ENCODE measurements at places on chromosomes 4 and X.

DNA sequence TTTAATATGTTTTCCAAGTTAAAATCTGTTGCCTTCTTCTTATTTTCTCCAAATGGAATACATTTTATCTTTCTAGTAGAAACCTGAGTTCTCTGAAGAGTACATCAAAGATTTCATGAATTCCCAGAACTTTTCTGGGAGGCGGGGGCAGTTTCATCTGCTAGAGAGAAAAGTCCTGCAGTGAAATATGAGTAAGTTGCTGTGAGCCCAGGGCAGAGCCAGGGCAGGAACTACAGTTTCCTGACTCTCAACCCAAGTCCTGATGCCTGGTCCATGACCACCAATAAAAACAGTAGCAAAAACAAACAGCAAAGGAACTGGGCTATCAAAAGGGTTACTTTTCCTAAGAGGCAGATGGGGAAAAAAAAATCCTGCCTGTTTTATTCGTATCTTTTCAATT is 239.4 kb upstream of the CTSO start:
- no peak for DNase-seq

- DNase-seq: no peak
Measured at GRCh38 chr4:137454767-137455166, 77.5 kb downstream of the PCDH18 start.

- DNase-seq: no peak
Measured at GRCh38 chr4:167380964-167381363, 146.7 kb upstream of the SPOCK3 start.

DNA sequence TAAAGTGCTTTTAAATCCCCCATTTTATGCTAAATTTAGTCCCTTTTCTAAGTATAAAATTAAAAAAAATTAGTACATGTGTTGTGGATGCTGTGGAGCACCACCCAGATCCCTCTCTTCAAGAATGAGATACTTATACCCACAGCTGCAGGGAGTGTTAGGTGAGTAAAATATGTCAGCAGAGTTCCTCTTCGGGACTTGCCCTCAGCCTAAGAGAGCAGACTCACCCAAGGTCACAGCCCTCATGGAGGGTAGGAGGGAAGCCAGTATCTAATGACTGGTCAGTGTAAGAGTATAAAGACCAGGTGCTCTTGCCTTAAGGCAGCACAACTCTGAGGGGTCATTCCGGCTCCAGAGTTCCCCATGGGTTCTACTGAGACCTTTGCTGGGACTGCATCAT is 88.5 kb downstream of the REELD1 start:
- DNase-seq: no peak

GRCh38 chr4:185729391-185729804 is 82.6 kb downstream of the SORBS2 start:
- DNase-seq: no peak

DNA sequence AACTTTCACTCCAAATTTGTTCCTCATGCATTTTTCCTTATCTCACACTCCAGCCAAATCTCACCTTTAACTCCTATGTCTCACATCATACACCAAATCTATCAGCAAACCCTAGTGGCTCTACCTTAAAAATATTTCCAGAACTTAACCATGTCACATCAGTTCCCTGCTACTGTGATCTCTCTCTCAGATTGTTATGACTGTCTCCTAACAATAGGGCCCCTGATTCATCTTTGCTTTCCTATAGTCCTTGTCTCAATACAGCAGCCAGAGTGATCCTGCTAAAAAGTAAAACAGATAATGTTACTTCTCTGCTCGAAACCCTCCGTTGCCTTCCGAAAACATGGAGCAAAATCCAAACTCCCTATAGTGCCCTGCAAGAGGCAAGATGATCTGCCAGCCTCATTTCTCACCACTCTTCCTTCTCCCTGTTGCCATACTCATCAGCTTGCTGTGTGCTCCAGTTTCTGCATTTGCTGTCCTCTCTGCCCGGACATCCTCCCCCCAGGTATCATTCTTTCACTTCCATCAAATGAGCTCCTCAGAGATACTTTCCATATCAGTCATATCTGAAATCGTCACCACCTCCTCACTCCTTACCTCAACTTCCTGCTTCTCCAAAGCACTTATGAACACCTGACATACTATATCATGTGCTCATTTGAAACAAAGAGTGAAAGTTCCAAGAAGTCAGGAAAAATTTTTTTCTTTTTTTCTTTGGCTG is 293.4 kb upstream of the NR3C2 start:
- no peak for DNase-seq

- no peak for DNase-seq
Measured at GRCh38 chr4:157242871-157243270, 22.3 kb downstream of the GRIA2 start.

DNA sequence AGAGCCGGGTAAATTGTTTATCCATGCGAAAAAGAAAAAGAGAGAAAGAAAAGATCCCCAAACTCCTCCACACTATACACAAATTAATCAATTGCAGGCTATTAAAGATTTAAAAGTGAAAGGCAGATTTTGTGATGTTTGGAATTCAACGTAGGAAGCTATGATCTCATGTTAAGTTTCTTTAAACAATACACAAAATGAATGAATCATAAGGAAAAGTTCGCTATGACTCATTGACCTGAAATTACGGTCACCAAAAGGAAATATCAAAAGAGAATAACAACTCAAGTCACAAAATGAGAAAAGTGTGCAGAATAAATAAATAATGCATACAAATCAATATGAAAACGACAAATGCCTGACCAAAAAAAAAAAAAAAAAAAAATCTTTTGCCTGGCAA is 28.6 kb downstream of the CLNK start:
- no peak for DNase-seq

DNA sequence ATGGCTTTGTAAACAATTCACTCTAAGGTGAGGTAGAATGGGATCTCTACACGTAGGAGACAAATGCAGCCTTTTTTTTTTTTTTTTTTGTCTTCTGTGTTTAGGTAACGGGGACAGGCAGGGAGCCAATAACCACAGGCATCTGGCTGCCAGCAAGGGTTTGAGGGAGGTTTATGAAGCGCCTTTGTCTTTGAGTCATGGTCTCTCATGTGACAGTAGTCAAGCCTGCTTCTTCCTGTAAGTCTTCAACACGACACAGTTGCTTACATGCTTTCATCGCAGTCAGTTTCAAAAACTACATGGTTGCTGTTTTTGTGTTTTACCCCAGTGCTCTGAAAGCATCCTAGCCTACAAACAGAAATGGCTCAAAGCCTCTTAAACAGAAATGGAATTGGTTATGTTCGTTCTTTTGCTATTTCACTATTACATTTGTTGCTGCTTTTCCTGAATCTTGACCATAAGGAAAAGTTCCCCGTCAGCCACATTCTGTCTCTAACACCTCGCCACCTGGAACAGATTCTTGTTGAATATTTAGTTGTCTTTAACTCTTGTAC is 127.8 kb upstream of the METTL14 start:
- DNase-seq: no peak

DNA sequence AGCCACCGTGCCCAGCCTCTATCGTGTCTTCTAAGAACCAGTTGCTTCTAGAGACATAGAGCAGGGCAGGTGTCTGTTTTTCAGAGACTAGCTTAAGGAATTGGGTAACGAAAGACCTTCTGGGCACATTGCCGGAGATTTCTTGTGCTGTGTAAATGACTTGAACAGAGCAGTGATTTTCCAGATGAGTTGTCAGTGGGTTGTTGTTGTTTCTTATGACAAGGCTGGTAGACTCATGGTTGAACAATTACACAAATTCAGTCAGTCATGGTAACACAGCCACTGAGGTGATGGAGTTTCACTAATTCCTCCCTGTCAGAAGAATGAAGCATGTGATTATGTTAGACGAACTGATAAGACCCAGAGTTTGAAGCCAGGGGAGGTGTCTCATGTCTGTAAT is 20.5 kb upstream of the DDX3X start:
- no peak for DNase-seq

- DNase-seq: no peak
Measured at GRCh38 chrX:32116047-32116446, 1044.2 kb upstream of the FTHL17 start.

DNA sequence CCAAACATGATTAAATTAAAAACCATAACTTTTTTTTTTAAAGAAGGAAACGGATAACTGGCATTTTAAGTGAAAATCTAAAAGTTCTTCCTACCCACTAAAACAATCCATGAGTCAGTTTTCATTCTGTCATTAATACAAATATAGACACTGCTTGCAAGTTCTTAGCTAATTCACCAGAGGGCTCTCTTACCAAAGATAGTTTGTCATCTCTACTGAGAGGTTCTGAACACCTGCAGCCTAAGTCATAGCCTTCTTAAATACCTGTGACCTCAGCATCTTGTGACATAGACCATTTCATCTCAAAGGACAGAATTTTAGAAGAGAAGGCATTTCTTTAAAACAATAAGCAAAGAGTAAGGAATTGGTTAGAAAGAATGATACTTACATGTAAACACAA is 65.3 kb upstream of the FAM120C start:
- no peak for DNase-seq

DNA sequence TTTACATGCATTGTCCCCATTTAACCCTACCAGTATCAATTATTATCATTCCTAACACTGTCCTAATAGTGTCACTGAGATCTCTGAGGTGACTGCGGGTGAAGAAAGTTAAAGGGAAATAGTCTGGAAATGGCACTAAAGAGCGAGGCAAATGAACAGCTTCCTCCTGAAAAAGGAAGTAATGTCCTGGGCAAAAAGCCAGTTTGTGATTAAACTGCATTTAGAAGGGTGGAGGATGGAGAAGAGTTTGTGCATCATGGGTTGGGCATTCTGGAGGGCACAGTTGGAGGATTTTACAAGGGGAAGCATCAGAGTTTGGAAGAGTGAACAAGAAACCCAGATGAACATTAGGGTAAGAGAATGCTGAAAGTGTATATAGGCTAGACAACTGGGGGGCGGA is 60.5 kb upstream of the SLC25A4 start:
- DNase-seq: no peak

DNA sequence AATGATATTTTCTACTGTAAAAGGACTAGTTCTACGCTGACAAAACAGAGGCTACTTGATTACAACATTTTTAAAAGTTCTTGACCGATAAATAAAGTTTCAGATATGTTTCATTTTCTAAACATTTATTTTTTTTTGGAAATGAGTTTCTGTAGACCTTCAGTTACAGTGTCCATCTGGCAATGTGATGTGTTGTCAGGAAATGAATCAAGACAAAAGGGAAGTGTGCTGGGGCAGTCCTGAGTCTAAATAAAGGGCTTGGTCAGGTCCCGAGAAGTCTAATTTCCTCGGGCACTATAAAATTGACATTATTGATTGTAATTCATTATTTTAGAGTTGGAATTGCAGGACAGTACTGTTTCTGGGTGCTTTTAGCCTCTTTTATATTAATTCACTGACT is 57.0 kb upstream of the FTHL17 start:
- DNase-seq: no peak

DNA sequence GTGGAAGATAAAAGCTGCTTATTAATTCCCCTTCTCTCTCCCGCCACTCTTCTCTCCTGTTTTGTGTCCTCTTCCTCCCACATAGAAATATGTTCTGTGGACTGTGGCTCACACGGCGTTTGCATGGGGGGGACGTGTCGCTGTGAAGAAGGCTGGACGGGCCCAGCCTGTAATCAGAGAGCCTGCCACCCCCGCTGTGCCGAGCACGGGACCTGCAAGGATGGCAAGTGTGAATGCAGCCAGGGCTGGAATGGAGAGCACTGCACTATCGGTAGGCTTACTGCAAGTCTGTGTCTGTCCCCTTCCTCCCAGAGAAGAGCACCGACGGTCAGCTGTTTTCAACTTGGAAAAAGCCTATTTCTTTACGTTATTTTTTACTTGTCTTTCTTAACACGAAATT is 229.1 kb downstream of the DCTD start:
- no peak for DNase-seq

DNA sequence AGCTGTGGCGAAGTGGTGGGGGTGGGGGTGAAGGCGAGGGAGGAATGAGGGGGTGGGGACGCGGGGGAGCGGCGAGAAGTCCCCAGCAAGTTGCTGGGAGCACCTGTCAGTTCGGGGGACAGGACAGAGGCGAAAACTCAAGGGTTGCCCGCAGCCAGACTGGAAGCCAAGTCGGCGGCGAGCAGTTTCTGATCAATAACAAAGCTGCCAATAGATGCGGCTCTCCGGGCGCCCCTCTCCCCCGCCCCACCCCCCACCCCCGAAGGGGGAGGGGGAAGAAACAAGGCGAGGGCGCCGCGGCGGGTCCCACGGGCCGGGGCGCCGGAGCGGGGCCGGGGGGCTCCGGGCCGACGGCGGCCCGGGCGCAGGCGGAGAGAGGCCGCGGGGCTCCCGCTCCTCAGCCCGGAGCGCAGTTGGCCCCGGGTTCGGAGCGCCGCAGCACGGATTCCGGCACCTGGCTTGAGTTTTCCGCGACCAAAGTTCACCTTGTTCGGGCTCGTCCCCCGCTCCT is 379 bp downstream of the PDGFC start:
- DNase-seq: no peak

GRCh38 chr4:113114884-113115283 is 65.4 kb downstream of the ANK2 start:
- DNase-seq: no peak
